ENCODE measurements at places on chromosomes 6 and 20.
A peak's percentile ranks its signal among the peaks of the same experiment; 100 is the strongest.

DNA sequence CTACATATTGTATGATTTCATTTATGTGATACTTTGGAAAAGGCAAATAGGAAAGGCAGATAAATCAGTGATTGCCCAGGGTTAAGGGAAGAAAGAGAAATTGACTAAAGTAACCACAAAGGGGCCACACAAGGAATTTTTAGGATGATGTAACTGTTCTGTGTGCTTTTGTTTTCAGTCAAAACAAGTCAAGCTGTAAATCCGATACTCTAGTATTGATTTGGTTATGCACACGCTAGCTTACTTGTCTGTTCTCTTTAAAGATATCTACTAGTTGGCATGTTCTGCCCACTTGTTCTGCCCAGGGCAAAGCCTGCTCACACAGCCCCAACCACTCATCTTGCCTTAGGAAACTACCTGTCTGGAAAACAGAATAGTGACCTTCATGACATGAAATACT lies 6.4 kb downstream of the FBXL4 start:
- DNase-seq = no peak

DNA sequence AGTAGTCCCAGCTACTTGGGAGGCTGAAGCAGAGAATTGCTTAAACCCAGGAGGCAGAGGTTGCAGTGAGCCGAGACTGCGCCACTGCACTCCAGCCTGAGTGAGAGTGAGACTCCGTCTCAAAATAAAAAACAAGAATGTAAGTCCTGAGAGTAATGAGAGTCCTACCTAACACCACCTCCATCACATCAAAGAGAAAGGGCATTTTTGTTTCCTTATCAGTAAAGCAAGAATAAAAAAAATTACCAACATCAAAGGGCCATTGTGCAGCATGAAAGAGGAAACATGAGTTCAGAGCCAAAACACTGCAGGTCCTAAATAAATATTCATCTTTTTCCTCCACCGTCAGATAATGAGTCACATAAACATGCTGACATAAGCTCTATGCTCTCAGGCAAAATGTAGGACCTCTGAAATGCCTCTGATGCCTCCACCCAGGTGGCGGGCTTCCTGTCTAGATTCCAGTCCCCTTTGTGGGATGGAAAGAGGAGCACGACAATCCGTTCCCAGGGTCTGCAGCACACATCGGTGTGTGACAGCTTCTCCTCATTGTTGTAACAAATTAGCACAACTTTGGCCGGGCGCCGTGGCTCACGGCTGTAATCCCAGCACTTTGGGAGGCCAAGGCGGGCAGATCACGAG lies 7.2 kb downstream of the ATP9A start:
- DNase-seq = peak; percentile 73

DNA sequence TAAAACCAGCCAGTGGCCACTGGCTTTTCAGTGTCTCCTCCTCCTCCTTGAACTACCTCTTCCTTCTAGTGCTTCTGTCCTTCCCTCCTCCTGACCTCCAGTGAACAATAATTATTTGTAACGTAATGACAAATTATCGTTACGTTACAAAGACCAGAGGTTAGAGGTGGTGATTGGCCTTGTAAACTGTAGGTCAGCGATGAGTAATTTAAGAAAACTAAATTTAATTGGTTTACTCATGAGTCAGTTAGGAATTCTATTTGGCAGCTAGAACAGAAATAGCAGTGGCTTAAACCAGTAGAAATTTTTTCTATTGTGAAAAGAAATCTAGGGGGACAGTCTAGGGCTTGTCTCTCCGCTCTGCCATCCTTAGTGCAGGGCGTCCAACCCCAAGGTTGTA lies 38.8 kb downstream of the PPARD start:
- no peak for DNase-seq

- DNase-seq = no peak
Measured at GRCh38 chr6:731924-732323, 39.0 kb upstream of the EXOC2 start.

DNA sequence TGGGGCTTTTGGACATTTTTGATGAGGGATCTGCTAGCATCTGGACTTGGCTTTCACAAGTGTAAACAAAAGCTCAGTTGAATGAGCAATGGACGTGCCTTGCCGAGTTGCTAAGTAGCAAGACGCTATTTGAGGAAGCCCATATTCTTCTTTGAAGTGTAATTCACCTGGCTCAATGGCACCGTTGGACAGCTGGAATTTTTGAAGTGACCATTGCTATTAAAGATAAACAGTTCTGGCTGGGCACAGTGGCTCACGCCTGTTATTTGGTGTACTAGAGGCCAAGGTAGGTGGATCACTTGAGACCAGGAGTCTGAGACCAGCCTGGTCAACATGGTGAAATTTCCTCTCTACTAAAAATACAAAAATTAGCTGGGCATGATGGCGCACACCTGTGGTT lies 88.8 kb upstream of the SOX4 start:
- DNase-seq = peak; percentile 76

DNA sequence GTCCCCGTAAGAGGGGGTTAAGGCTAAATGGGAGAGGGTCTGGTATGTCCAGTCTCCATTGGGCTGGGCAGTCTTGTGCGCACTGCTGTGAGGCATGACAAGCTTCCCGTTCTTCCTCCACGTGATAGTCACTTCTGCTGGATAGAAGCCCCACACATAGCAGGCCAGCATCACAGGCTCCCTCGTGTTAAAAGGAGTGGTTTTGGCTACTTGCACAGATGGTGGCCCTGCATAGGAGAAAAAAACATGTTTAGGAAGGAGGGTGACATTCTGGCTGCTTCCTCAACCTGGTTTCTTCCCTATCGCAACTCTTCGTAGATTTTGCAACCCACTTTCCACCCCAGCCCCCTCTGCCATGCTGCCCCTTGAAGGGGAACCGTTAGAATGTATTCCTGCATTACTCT lies 3.6 kb downstream of the HLA-DMB start:
- DNase-seq = no peak

- no peak for DNase-seq
Measured at GRCh38 chr6:118844915-118845314, 49.0 kb upstream of the ASF1A start.

DNA sequence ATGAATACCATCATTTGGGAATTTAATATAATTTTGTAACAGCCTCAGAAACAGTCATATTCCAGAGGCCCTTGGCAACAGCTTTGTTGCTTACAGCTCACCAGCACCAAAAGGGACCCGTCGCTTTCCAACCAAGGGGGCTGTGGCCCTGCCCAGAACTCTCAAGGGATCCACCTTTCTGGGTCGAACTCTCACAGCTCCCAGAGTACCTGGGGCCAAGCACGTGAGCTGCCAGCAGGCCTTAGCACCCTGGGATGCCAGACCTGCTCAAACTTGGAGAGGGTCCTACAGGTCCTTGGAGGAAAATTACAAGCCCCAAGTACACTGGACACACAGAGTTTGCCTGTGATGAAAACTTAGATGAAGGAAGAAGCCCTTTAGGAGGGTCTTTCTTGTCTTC lies 66.6 kb downstream of the SNX5 start:
- no peak for DNase-seq

DNA sequence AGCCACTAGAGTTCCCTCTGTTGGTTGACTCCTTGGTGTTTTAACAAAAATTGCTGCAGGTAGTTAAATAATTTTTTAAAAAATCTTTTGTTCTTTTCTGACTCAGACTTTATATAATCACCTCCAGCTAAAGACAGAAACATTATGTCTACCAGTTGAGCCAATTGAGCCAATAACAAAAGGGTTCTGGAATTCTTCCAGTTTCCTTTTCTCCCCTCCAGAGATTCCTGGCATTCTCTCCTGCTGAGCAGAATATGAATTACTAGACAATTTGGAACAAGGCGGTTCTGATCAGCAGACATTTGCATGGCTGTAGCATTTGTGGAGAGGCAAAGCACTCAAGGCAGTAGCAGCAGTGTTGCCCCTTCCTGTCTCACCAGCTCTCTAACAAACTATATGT lies 144.0 kb upstream of the SLC35B3 start:
- DNase-seq = peak; percentile 19

GRCh38 chr6:40036186-40036585 lies 101.9 kb upstream of the MOCS1 start:
- DNase-seq = no peak

GRCh38 chr6:170187669-170188566 lies 103.0 kb downstream of the DLL1 start:
- DNase-seq = no peak

DNA sequence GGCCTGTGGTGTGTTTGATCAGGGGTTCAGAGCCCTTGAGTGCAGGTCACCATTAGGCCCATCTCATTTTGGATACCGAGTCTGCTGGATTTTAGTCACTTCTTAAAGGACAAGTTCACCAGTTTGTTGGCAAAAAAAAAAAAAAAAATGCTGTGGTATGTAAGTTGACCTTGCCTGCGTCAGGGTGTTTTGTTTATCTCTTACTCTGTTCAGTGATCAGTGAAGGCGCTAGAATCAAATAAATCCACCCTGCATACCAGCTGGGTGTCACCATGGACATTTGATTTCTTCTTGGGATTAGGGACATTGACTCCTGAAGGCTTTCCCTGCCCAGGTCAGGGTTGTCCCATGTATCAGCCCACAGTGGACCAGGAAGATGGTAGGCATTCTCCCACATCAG lies 6.7 kb downstream of the SMOC2 start:
- DNase-seq = no peak

DNA sequence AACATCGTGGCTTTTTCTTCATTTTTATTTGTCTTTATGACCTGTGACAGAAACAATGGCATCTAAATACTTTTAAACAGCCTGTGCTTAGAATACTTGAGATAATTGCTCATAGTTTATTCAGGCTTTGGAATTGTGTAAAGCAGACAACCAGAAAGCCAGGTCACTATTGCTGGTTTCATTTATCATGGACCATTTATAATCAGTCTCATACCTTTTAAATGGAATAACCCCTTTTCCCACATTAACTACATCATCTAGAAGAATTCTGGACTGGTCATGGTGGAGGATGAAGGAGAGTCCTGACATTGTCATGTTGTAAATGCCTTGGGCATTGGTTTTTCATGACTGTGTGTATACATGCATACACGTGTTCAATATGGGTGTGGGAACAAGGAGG lies 661.5 kb downstream of the EPM2A start:
- no peak for DNase-seq

DNA sequence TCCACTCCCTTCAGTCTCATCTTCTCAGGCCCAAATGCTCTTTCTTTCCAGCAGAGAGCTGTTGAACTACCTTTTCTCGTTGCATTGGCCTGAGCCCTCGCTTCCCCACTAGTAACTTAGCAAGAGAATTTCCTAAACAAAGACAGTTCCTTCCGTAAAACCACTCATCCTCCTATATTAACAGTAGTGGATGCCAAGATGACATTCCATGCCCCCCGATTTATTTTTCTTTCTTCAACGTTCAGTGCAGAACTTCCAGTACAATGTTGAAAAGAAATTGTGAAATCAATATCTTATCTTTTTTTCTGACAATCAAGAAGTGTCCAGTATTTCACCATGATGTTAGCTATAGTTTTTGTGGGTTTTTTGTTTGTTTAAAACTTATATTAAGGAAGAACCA lies 45.8 kb downstream of the SOX4 start:
- DNase-seq = no peak

GRCh38 chr6:90118581-90118980 lies 178.1 kb downstream of the BACH2 start:
- no peak for DNase-seq

DNA sequence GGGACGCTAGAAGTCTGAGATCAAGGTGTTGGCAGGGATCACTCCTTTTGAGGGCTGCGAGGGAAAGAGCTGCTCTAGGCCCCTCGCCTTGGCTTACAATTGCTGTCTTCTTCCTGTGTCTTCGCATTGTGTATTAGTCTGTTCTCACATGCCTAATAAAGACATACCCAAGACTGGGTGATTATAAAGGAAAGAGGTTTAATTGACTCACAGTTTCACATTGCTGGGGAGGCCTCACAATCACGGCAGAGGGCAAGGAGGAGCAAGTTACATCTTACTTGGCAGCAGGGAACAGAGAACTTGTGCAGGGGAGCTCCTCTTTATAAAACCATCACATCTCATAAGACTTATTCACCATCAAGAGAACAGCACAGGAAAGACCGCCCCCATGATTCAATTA lies 102.5 kb upstream of the ASF1A start:
- DNase-seq = no peak

- DNase-seq = no peak
Measured at GRCh38 chr6:162448294-162448693, 279.3 kb downstream of the PRKN start.
